Prostate gland (tissue), 2 donors: ENCODE measurements at places on chromosomes 7 and 10.

GRCh38 chr7:131249003-131249402, 78.7 kb upstream of the MKLN1 start:
- no peaks in the 10 kb centered on the region for H3K27me3 ChIP-seq
- H3K27ac ChIP-seq: no peak overlapping the region
- H3K36me3 ChIP-seq: no peaks in the 10 kb centered on the region
- no peaks in the 10 kb centered on the region for H3K4me1 ChIP-seq
- no peak overlapping the region for H3K4me3 ChIP-seq

DNA sequence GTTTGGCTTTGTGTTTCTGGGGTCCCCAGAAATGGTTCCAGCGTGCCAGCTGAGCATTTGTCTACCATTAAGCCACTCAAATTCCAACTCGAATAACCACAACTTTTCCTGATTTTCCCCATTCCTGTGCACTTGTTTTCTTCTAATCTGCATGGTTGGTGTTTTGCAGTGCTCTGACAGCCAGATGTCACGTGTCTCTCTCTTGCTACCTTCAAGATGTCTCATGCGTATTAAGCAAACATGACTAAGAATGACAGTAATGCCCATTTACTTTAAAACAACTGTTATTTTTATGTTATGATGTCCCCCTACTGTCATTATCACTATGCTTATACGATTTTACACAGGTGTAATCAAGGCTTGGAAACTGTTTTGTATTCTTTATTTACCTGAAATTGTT, 35.2 kb upstream of the MXI1 start:
- no peaks in the 10 kb centered on the region for H3K36me3 ChIP-seq
- H3K4me3 ChIP-seq: no peak overlapping the region
- H3K27me3 ChIP-seq: peaks cover 12% of the 10 kb centered on the region
- DNase-seq: no peak

- H3K27me3 ChIP-seq: no peaks in the 10 kb centered on the region
- DNase-seq: no peak
- no peak overlapping the region for H3K27ac ChIP-seq
- no peaks in the 10 kb centered on the region for H3K4me1 ChIP-seq
- H3K36me3 ChIP-seq: no peaks in the 10 kb centered on the region
Measured at GRCh38 chr7:80127412-80128160, 7.0 kb upstream of the GNAI1 start.

DNA sequence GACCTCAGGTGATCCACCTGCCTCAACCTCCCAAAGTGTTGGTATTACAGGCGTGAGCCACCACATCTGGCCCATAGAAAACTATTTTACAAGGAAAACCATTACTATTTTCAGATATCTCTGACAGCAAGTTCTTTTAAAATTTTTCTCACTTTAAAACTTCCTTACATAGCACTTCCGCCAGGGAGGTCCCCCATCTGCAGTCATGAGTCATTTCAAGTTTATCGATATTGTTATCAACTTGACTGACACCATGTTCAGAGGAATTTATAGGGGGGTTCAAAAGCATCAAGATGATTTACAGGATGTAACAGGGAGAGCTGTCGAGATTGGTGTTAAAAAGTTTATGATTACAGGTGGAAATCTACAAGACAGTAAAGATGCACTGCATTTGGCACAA, 88.8 kb downstream of the NRBF2 start:
- no peak for DNase-seq
- no peaks in the 10 kb centered on the region for H3K4me1 ChIP-seq
- H3K36me3 ChIP-seq: no peaks in the 10 kb centered on the region
- no peak overlapping the region for H3K27ac ChIP-seq

GRCh38 chr10:19616966-19617365, 199.3 kb upstream of the PLXDC2 start:
- no peaks in the 10 kb centered on the region for H3K27me3 ChIP-seq
- no peak overlapping the region for H3K27ac ChIP-seq

GRCh38 chr7:142231716-142232115, 26.1 kb downstream of the PRSS58 start:
- no peak for DNase-seq
- no peaks in the 10 kb centered on the region for H3K27me3 ChIP-seq
- H3K4me3 ChIP-seq: no peak overlapping the region
- no peaks in the 10 kb centered on the region for H3K4me1 ChIP-seq
- H3K27ac ChIP-seq: no peak overlapping the region
- no peaks in the 10 kb centered on the region for H3K36me3 ChIP-seq

- no peaks in the 10 kb centered on the region for H3K27me3 ChIP-seq
- DNase-seq: no peak
- no peak overlapping the region for H3K4me3 ChIP-seq
- no peaks in the 10 kb centered on the region for H3K36me3 ChIP-seq
- no peaks in the 10 kb centered on the region for H3K4me1 ChIP-seq
Measured at GRCh38 chr7:113087071-113087998, 708 bp upstream of the GPR85 start.

- no peak for DNase-seq
- peaks cover 8% of the 10 kb centered on the region for H3K4me1 ChIP-seq
- H3K4me3 ChIP-seq: no peak overlapping the region
- no peaks in the 10 kb centered on the region for H3K36me3 ChIP-seq
Measured at GRCh38 chr10:132566892-132567291, 29.3 kb downstream of the INPP5A start.

DNA sequence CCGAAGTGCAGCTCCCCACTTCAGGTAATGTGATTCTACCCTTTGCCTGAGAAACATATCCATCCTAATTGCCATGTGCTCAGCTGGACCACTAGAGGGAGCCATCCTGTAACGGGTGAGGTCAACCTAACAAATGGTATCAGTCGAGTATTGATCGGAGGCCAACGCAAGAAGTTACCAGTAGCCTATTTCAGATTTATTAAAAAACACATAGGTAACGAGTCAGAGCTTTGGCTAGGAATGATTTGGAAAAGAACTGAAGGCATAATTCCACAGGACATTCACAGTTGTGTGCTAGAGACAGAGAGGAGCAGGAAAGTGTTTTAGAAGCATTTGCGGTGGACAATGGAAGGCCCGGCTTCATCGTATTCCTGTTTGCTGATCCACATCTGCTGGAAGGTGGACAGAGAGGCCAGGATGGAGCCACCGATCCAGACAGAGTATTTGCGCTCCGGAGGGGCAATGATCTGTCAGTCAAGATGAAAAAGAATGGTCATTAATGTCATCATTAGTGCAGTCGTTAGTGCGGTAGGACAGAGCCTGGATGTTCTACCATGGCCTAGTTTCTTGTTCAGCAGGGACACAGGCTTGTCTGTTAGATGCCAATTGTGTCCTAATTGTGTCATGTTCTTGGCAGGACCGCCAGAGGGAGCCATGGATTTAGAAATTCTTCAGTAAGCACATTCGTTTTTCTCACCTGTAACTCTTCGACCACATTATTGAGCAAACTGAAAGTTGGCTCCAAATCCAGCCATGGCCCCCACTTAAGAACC, 17.5 kb downstream of the ACTA2 start:
- peak overlapping the region; percentile 60 for H3K27ac ChIP-seq
- peak; percentile 80 for DNase-seq
- no peaks in the 10 kb centered on the region for H3K4me1 ChIP-seq
- H3K27me3 ChIP-seq: no peaks in the 10 kb centered on the region
- no peaks in the 10 kb centered on the region for H3K36me3 ChIP-seq

DNA sequence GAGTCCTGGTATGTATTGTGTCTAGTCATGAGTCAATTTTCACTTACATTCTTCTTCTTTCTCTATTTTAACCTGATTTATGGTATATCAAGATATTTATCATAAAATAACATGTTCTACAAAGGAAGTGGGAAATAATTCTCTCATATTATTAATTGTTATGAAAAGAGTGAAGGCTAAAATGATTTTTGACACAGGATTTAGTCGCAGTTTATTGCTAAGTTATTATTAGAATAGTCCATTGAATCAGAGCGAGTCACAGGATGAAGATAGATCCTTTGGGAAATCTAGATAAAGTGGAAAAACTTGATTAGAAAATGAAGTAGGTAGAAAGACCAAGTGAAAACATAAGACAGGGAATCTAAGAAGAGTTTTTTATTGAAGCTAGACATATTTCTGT, 184.3 kb upstream of the DGKB start:
- H3K27me3 ChIP-seq: no peaks in the 10 kb centered on the region
- no peak for DNase-seq
- no peak overlapping the region for H3K4me3 ChIP-seq
- H3K27ac ChIP-seq: no peak overlapping the region

DNA sequence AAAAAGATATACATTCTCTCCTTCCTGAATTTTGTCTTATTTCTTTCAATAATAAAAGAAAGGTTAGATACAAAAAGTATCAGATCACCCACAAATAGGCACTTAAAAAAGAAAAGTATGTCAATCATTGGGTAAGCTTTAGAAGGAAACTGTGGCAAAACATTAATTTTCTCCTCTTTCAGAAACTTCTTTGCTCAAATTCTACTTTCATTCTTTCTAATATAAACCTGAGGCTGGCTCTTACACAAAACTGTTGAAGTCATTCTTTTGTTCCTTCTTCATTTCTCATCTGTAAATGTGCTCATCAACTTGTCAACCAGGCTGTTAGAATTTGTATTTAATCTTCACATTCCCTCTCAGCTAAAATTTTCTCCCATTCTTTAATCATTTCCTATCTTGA, 124.6 kb downstream of the LRRN3 start:
- H3K4me1 ChIP-seq: no peaks in the 10 kb centered on the region
- H3K27me3 ChIP-seq: no peaks in the 10 kb centered on the region
- no peak overlapping the region for H3K4me3 ChIP-seq
- no peaks in the 10 kb centered on the region for H3K36me3 ChIP-seq
- no peak for DNase-seq

DNA sequence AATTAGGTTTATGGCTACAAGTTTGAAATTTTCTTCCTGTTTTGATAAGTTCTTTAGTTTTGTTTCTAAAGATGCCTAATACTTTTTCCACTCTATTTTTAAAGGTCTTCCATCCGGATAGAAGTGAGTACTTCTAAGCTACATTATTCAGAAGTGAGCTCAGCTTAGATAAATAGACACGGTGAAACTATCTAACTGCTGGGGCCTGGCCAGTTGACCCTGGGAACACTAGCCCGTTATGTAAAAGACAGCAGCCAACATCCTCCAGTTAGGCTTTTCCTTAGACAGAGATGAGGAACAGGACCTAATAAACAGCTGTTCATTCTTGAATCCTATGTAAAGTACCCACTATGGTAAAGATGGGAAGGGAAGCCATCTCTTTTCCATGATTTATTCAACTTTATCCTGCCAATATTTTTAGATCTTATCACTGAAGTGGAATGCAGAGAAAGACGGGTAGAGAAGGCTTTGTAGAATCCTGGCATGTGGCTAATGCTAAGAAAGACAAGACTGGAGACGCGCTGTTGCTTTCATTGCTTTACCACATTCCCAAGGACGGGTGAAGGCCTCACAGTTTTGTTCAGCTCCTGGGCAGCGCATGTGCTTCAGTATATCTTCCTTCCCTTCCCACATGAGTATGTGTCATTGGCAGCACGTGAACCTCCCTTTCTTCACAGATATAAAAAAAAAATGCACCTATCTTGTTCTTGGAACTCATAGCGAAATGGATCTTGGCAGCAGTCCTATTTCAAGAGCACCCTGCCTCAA, 340.0 kb upstream of the MEOX2 start:
- DNase-seq: no peak
- H3K4me1 ChIP-seq: no peaks in the 10 kb centered on the region
- H3K27me3 ChIP-seq: no peaks in the 10 kb centered on the region

GRCh38 chr7:150835019-150835418, 17.3 kb upstream of the AOC1 start:
- H3K4me3 ChIP-seq: no peak overlapping the region
- DNase-seq: no peak
- no peak overlapping the region for H3K27ac ChIP-seq
- H3K27me3 ChIP-seq: no peaks in the 10 kb centered on the region

DNA sequence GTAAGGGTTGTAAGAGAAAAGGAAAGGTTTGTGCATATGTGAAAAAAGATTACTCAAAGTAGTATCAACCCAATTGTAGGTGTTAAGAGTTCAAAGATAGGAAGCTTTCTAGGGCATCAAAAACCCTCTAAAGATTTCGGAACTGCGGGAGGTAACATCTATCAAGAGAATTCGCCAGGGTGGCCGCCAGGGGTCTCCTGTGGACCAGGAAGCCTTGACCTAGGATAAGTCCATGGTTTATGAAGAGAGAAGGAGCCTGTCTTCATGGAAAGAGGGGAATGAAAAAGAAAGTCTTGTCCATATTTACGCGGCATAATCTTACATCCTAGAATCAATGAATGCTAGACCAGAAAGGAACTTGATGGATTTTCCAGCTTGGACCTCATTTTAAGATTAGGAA, 140.7 kb upstream of the CALCR start:
- no peak overlapping the region for H3K27ac ChIP-seq
- H3K36me3 ChIP-seq: no peaks in the 10 kb centered on the region

DNA sequence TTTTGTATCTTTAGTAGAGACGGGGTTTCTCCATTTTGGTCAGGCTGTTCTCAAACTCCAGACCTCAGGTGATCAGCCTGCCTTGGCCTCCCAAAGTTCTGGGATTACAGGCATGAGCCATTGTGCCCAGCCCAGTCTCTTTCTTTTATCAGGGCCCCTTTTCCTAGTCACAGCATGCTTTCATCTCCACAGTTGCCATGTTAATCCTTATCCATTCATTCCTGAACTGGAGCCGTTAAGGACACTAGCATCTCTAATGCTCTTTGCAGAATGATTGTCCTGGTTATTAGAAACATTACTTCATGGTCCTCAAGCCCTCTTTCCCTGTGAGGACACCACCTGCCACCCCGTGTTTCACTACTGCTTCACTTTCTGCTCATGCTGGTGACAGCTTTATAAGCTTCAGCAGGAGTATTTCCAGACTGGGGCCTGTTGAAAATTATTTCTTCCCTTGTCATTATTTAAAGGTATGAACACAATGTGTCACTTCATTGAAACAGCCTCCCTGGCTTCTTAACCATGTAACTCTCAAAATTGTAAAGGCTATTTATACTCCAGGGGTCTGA, 313.9 kb downstream of the BMPER start:
- no peaks in the 10 kb centered on the region for H3K36me3 ChIP-seq
- no peaks in the 10 kb centered on the region for H3K4me1 ChIP-seq
- no peak overlapping the region for H3K4me3 ChIP-seq
- no peak overlapping the region for H3K27ac ChIP-seq
- no peak for DNase-seq

DNA sequence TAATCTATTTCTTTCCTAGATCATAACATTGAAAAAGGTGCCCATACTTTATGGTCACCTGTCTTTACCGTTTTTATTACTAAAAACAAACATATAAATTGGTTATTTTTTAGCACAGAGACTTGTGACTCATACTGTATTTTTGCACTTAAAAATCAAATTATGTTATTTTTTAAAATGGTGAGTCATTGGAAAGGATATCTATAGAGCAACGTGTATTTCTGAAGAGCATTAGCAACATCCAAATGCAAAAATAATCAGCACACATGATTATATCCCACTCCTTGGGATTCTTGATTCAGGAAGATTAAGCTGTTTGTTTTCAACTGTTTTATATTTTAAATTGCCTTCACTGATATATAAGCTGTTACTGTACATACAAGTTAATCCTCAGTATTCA, 40.7 kb upstream of the FMC1 start:
- H3K4me1 ChIP-seq: no peaks in the 10 kb centered on the region
- H3K27ac ChIP-seq: no peak overlapping the region
- H3K4me3 ChIP-seq: no peak overlapping the region
- no peaks in the 10 kb centered on the region for H3K36me3 ChIP-seq
- DNase-seq: no peak
- no peaks in the 10 kb centered on the region for H3K27me3 ChIP-seq
